ENCODE measurements at places on chromosomes 6 and 20. TPM values are rescaled to one million over a fixed set of nuclear protein-coding genes. Genes with fewer than 3 reads are reported as not detected.

SMLR1 gene
- total RNA-seq = not detected

TRIM31 gene
- total RNA-seq = not detected

JAG1 gene
- total RNA-seq = 33.8 TPM

SLC22A16 gene
- not detected for total RNA-seq

RIN2 gene
- 23.8 TPM for total RNA-seq

CEP85L gene
- 58.2 TPM for total RNA-seq

BTNL2 gene
- total RNA-seq = not detected
